Endothelial cell of umbilical vein (primary cell): ENCODE measurements at places on chromosomes 1 and 21. TPM values are rescaled to one million over a fixed set of nuclear protein-coding genes. Genes with fewer than 3 reads are reported as not detected.

- DNase-seq = peak; percentile 78
These were observed 54.1 kb downstream of the TOMM20 start for GRCh38 chr1:235074523-235075047.

DNA sequence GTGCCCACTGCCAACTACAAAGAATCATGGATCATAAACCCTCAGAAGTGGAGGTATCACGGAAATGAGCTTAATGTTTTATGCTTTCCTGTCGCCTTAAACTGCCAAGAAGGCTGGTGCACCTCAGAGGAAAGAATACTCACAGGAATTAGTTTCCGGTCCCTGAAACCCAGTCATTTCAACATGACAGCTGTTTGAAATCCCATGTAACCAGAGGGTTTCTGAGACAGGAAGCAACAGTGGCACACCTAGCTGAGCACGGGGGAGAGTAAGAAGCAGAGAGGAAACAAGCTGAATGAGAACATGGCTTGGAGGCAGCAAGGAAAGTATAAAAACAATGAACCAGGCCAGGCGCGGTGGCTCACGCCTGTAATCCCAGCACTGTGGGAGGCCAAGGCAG, 3.9 kb downstream of the JAK1 start:
- no peak for DNase-seq

- peak; percentile 46 for DNase-seq
These were observed 28.9 kb downstream of the VANGL1 start for GRCh38 chr1:115670476-115671175.

GRCh38 chr1:205716371-205717132, 33.4 kb downstream of the NUCKS1 start:
- DNase-seq = no peak

Gene WNT9A
- 4.1 and 5.4 TPM in 2 replicates for total RNA-seq

Gene RORC
- total RNA-seq = not detected in 2 replicates

Gene TMEM269
- not detected in 2 replicates for total RNA-seq

Gene HSD11B1
- total RNA-seq = not detected in 2 replicates

Gene ABL2
- total RNA-seq = 158 and 165 TPM in 2 replicates
